ENCODE measurements at places on chromosomes 7 and 10.

- DNase-seq = no peak
Measured at GRCh38 chr7:134948736-134949135, 37.6 kb upstream of the AGBL3 start.

- no peak for DNase-seq
Measured at GRCh38 chr7:95327356-95327755, 3.0 kb upstream of the PON1 start.

DNA sequence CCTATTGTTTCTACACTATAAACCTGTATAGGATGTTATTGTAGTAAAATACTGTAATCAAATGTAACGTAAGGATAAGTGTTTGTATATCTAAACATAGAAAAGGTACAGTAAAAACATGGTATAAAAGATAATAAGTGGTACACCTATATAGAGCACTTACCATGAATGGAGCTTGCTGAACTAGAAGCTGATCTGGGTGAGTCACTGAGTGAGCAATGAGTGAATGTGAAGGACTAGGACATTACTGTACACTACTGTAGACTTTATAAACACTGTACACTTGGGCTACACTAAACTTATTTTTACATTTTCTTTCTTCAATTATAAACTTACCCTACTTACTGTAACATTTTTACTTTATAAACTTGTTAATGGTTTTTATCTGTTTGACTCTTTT lies 732.9 kb upstream of the LRRN3 start:
- no peak for DNase-seq

DNA sequence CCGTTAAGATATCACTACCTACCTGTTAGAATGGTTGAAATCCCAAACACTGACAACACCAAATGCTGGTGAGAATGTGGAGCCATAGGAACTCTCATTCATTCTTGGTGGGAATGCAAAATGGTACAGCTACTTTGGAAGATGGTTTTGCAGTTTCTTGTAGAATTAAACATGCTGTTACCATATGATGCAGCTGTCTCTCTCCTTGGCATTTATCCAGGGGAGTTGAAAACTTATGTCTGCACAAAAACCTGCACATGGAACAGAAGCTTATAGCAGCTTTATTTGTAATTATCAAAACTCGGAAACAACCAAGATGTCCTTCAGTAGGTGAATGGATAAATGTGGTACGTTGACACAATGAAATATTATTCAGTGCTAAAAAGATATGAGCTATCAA lies 199.5 kb downstream of the BICC1 start:
- DNase-seq = no peak

DNA sequence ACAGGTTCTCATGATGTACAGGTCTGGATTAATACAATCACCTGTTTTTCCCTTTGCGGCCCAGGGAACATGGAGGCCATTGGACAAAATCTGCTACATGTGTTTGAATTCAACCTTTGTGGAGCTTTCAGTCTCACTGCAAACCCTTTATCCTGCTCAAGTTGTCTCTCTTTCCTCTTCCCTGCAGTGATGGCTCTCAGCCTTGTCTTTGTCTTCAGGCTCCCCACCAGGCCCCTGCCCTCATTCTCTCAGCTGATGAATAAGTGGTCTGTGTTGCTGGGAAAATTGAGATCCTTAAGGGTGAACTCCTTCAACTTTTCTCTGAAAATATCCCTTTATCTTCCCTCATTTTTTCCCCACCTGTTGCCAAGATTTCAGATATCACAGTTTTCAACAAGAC lies 791.2 kb downstream of the GRID1 start:
- DNase-seq = no peak

- no peak for DNase-seq
Measured at GRCh38 chr10:106500925-106501525, 663.5 kb downstream of the SORCS1 start.

DNA sequence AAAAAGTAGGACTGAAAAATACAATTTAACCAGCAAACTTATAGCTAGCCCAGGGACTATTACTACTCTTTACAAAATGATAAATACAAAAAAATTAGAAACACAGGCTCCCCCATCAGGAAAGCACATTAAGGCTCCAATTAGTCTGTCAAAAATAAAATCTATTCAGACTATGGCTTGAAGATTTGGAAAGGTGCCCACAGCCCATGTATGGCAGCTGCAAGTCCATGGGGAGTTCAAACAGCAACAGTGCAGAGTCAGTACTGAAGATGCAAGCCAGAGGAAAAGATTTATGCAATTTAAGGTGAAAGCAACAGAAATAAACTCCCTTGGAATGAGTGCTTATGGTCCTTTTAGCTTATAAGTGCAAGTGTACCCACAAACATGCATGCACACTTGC lies 29.7 kb downstream of the IMMP2L start:
- DNase-seq = no peak

DNA sequence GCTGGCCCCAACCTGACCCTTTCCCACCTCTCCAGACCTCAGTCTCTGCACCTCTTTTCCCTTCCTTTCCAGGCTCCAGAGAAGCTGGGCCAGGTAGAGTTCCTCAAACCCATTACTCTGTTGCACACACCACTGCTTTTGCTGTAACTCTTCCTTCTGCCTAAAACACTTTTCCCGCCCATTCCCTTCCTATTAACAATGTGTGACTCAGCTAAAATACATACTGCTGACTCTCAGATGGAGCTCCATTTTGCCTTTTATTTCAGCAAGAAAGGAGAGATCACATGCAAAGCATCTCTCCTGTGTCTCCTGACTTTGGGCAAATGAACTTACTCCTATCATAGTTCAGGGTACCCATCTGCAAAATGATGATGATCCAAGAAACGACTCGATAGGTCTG lies 201.0 kb downstream of the CALN1 start:
- no peak for DNase-seq

DNA sequence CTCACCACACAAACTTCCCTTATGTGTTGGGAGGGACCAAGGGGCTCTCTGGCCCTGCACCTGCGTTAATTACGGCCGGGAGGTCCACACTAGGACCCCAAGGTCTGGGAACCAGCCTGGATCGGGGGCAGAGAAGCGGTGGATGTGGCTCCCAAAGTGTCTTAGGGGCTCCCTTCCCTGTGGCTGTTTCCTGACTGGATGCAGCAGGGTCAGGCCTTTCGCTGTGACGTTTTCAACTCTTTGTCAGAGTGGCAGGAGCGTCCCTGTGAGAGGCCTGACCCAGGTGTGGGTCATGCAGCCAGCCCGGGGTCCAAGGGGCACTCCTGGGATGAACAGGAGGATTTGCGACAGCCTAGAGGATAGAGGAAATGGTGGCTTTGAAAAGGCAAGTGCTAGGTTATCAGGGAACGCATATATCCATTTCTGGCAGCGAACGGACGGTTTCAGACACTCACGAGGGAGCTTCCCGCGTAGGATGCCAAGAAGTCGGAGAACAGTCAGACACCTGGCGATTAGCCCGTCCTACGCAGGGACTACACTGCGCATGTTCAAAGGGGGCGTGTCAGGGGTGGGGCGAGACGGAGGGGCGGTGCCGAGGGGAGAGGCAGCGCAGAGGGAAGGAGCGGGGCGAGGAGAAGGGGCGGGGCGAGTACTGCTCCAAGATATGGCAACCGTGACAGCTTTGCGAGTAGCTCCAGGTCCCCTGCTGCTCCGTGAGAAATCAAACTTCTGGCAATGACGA lies 46.2 kb upstream of the ZNF716 start:
- no peak for DNase-seq

DNA sequence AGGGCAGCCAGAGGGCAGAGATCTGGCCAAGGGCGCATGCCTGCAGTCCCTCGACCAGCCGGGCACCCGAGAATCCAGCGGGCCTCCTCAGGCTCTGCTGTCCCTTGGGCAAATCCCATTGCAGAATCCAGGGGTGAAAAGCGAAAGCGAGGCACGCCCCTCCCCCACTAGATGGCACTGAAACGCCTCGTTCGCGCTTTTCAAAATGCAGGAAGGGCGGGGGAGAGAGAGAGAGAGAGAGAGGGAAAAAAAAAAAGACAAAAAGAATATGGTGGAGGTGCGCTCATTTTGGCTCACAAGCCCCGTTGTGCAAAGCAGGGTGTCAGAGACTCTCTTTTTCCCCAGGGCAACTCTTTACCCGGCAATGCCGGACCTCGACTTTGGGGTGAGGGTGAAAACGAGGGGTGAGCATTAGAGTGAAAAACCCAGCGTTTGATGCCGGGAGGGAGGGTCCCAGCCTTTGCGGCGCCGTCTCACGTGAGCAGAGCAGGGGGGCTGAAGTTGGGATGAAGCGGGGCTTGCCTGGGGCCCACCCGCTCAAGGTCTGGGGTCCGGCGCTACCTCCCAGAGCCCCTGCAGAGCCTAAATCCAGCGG lies 2.5 kb upstream of the TMEM178B start:
- DNase-seq = peak; percentile 48

- DNase-seq = peak; percentile 22
Measured at GRCh38 chr10:484925-485661, 204.4 kb downstream of the DIP2C start.

- DNase-seq = no peak
Measured at GRCh38 chr7:94364816-94365215, 29.9 kb upstream of the COL1A2 start.

- no peak for DNase-seq
Measured at GRCh38 chr7:70072220-70072619, 473.9 kb downstream of the AUTS2 start.

- DNase-seq = no peak
Measured at GRCh38 chr10:101649525-101650085, 45.4 kb downstream of the FBXW4 start.

DNA sequence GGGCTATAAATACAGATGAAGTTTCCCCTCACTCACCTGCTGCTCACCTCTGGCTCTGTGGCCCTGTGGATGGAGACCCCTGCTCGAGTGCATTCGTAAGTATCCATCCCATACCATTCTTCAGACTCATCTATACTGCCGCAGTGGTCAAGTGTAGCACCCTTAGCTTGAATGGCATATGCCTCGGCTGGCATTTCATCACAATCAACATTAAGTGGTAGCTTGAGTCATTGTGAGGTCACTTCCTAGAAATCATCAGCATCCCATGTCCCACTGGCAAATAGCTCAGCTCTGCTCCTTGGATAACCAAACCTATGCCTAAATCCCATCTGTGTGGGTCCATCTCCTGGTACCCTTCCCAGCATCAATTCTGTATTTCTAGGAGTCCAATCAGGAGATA lies 38.2 kb downstream of the MDH2 start:
- no peak for DNase-seq

DNA sequence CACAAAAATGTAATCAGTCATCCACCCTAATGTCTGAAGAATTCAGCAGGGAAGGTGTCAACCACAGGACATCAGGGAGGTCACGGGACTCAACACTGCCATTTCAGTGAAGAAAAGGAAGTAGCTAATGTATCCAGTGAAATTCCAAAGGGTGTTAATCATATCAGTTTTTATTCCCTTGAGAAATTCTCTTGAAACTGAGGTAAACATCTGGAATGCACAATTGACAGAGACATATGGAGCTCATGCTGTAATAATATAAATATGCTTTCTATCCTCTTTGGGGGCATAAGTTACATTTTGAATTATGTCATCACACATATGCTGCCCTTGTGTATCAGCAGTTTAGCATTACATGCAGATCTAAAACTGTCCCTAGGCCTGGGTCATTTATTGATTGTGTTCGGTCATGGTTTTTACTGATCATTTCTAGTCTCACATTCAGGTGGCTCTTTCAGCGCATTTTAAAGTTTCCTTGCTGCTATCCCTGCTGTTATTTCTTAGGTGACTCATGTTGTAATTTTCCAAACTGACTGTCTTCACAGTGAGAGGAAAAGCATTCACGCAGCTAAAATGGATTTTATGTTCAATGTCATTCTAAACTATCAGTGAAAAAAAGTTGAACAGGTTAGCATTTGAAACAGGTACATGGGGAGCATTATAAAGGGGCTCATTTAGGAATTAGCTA lies 273.9 kb downstream of the TSPAN12 start:
- no peak for DNase-seq

All from CD4-positive, alpha-beta T cell (primary cell).